Left kidney (tissue), 8 donors: ENCODE measurements at places on chromosomes 7 and 10.

- no peak for DNase-seq
Measured at GRCh38 chr10:132037676-132037975, 28.1 kb upstream of the JAKMIP3 start.

GRCh38 chr7:153443032-153443701 lies 609.0 kb upstream of the DPP6 start:
- DNase-seq, result peak; percentile 79

DNA sequence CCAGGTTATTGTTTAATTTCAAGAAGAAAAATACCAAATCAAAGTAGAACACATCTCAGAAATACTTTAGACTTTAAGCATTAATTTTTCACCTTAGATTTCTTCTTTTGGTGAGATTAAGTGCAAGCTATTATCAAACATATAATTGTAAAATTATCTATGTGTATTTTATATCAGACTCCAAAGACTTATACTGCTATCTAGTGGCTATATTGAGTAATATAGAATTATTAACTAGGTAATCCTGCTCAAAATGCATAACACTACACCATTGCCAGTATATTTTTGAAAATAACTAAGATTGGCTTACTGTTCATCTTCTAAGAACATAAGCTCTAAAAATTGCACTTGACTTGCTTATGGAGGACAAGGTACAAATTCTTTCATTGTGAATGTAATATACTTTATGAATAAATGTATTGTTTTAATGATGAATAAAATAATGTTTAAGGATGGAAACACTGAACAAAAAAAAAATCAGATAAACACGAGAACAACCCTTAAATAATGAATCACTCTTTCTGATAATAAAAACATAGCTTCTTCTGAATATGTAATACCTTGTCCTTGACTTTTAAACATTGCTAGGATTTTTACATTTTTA lies 86.7 kb upstream of the GNAI1 start:
- DNase-seq, result no peak

GRCh38 chr10:78903341-78903940 lies 165.3 kb upstream of the ZMIZ1 start:
- DNase-seq, result no peak

DNA sequence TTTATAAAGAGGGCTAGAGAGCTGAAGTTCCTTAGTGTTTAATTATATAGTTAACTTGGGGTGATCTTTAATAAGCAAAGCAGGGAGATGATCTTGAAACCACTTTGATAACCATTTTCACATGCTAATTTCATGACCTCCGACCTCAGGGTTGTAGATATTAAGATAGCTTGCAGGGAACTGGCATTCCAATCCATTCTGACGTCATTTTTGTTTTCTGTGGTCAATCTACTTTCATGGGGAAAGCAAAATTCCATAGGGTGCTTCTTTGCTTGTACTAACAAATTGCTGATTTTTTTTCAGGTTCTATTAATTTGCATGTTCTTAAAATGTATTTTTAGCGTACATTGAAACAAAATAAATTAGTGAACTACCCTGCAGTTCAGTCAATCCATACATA lies 139.3 kb downstream of the CDCA7L start:
- no peak for DNase-seq

- DNase-seq, result no peak
Measured at GRCh38 chr7:68604541-68604940, 993.7 kb upstream of the AUTS2 start.

DNA sequence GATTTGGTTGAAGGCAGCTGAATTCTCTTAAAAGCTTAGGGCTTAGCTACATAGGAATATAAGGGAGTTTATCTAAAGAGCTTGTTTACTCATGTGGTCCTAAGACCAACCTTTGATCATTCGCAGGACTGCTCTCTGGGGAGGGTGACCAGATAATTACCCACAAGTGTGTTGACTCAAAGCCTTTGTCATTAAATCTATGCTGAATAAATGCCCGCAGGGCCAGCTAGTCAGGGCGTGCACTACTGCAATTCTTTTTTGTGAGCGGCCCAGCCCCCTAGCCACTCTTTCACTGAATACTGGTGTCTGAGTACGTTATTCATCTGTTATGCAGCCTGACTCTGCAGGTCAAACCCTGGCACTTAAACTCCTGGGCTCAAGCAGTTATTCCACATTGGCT lies 69.6 kb downstream of the AKAP9 start:
- no peak for DNase-seq

DNA sequence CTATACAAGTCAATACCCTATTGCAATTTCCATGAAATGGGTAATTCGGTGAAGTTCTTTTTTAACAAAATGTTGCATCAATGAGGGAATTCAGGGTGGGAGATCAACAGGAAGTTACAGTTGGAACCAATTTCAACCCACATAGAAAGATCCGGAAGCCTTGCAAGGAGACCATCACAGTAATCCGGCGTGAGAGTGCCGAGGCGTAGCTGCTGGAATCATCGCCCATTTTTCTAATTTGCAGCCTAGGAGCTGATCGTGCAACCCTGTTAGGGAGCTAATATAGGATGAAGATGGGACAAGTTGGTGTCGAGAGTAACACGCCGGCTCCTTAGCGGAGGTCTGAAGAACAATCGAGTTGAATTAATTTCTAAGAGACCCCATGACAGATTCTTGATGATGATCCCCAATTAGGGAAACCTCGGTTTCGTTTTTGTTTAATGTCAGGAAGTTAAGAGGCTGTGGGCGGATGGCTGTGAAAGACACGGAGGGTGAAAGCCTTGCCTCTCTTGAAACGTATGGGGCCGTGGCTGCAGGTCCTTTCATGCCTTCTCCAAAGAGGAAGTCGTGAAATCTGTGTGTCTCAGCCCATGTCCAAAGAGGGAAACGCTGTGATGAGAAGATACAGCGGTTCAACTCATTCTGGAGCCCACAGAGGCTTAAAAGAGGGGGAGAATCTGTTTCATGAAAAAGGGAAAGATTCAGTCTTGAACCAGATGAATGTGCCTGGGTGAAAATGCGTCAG lies 51.2 kb upstream of the CARD11 start:
- no peak for DNase-seq

- DNase-seq, result no peak
Measured at GRCh38 chr10:7487528-7487927, 76.7 kb upstream of the SFMBT2 start.

DNA sequence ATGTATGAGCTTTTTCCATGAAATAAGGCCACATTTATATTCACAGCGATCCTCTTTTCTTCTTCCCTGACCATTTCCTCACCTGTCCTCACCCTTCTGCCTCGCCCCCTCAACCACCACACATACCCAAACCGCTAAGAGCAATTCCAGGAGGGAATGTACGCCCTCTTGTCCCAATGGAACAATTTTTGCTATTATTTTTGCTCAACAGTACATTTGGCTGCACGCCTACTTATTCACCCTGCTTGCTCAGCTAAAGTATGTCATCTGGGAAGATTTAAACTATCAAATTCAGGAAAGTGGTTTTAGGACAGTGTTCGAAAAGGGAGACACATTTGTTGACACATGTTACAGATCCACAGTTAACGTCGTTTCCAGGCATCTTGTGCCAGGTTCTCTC lies 252.7 kb downstream of the NEBL start:
- DNase-seq, result no peak

DNA sequence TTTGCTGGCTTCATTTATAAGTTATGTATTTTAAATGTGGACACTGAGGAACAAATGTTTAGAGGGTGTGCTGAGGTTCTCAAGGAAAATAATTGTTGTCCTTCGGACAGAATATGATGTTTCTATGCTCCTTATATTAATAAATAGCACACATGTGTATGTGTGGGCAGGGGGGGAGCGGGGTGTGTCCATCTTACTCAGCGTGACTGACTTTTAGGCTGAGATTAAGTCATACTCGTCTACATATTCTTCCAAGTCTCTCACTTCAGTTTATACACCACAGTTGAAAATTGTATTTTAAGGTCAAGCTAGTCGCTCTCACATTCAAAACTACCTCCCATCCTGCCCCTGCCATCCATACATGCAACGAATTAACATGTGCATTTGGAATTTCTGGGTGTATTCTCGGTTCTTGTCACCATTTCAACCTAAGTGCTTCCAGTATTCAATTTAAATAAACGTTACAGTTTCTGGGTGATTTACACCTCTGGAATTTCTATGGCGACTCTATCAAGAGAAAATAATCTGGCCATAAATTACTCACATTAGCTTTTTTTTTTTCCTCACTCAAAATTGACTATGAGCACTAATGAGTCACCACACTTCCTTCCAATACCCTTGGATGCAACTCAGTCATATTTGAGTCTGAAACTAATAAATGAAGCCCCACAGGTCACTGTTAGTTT lies 3.3 kb downstream of the PCDH15 start:
- no peak for DNase-seq

- DNase-seq, result no peak
Measured at GRCh38 chr7:34059136-34059828, 153.9 kb downstream of the BMPER start.

DNA sequence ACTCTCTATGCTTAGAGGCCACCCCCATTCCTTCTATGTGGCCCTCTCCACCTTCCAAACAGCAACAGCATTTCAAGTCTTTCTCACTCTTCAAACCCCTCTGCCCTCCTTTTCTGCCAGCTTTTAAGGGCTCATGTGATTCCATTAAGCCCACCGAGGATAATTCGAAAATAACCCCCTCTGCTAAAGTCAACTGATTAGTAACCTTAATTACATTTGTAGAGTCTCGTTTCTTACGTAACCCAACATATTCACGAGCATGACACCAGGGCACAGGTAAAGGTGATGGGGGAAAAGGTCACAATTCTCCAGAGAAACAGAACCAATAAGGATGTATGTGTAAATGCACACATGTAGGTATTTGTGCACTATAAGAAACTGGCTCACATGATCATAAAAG lies 6.7 kb upstream of the CHST15 start:
- DNase-seq, result no peak

DNA sequence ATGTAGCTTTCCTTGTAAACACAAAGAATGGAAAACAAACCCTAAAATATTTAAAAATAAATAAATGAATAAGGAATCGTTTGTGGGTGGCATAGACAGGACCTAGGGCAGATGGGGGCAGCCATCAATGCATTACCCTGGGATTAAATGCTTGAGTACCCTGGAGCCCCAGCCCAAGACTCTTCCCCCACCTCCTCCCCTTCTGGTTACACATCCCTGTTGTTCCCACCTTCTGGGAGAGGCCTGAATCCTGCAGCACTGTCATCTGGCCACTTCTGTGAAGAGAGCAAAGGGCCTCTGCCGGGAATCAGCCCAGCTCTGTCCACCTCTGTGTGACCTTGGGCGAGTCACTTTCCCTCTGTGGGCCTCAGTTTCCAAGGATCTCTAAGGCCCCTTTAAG lies 61.6 kb upstream of the COL13A1 start:
- DNase-seq, result no peak

- DNase-seq, result no peak
Measured at GRCh38 chr7:148306759-148307158, 283.8 kb upstream of the C7orf33 start.

DNA sequence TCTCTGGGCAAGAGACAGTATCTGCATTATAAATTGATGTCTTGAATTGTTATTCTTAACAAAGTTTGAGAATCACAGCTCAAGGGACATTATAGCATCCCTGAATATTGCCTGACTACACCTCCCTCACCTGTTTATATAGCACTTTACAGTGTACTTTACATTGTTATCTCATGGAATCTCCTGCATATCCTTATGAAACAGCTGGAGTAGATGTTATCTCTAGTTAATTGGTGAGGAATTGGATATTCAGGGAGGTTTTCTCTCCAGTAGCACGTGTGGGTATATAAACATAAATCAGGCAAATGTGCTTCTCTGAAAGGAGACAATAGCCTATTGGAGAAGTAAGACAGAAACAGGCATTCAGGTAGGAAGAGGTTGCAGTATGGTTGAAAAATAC lies 117.2 kb downstream of the SRI start:
- no peak for DNase-seq

- DNase-seq, result no peak
Measured at GRCh38 chr10:88661577-88661976, 2.7 kb upstream of the LIPF start.

GRCh38 chr10:119316729-119317097 lies 109.3 kb downstream of the GRK5 start:
- no peak for DNase-seq

- no peak for DNase-seq
Measured at GRCh38 chr7:106545275-106545674, 115.7 kb downstream of the CCDC71L start.

DNA sequence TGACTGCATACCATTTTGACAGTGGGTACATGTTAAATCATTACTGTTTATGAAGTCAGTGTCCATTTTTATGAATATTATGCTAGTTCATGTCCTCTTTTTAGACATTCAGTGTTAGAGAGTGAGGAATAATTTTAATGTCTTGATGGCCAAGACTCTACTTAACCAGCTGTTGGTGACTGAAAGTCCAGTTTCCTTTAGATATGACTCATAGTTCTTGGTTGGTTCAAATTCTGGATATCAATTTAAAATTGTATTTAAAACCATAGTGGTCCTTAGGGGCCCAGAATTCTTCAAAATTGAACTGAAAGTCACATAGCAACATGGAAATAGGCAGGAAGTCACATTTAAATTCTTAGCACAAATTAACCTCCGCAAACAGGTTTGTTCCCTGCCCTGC lies 196.5 kb upstream of the PRPS1L1 start:
- no peak for DNase-seq

DNA sequence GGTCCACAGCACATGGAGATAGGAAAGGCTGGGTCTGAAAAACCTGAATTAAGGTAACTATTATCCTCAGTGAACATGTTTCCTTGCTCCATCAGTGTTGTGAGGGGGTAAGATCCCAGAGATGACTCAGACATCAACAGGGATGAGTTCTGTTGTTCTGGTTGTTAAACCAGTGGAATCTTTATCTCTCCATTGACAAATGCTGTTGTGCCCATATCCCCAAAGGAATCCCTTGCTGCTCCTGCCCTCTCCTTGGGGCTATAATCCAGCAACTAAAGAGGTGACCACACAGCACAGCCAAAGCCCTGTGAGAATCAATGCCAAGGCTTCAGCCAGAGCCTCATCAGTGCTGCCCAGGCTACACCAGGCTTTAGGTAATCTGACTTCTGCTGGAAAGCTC lies 113.4 kb downstream of the JAZF1 start:
- DNase-seq, result no peak

DNA sequence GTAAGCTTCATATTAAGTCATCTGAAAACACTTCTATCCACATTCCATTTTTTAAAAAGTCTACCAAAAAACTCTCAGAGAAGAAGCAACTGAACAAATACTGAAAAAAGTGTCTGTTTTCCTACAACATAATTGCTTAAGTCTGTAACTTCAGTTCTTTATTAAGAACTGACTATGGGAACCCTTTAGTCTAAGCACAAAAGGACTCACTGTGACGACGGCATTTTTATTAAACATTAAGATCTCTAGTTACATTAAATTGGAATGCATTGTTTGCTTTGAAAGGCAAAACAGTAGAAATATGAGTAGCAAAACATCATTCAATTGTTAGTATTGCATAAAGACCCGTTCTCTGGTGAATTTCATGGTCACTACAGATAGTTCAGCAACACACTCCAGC lies 5.8 kb upstream of the FAM3C start:
- DNase-seq, result no peak

DNA sequence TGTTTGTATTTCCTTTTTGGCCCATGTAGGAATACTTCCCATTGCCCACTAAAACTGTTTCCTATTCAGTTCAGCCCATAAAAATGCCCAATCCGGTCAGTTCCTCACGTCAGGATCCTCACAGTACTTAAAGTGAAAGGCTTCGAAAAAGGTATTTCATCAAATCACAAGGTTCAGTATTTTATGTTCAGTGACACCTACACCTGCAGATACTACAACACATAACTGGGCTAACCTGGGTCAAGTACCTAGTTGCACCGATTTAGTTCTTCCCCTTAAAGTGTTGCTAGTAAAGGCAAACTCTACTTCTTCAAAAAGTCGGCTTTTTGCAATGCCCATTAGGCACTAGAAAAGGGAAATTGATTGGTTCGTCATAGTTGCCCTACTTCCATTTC lies 1.1 kb downstream of the SNX13 start:
- peak; percentile 22 for DNase-seq
